Adrenal gland (tissue), 19 donors: ENCODE measurements at places on chromosomes 16 and 17.

GRCh38 chr17:61404913-61405685 is 5.5 kb downstream of the TBX2 start:
- no peak overlapping the region for H3K4me3 ChIP-seq
- peak; percentile 13 for DNase-seq
- H3K27ac ChIP-seq: peak overlapping the region; percentile 81

- no peaks in the 10 kb centered on the region for H3K36me3 ChIP-seq
- H3K27me3 ChIP-seq: no peaks in the 10 kb centered on the region
- DNase-seq: no peak
- no peak overlapping the region for H3K27ac ChIP-seq
- no peaks in the 10 kb centered on the region for H3K4me1 ChIP-seq
- H3K4me3 ChIP-seq: no peak overlapping the region
Measured at GRCh38 chr17:11628374-11628773, 30.1 kb downstream of the DNAH9 start.

DNA sequence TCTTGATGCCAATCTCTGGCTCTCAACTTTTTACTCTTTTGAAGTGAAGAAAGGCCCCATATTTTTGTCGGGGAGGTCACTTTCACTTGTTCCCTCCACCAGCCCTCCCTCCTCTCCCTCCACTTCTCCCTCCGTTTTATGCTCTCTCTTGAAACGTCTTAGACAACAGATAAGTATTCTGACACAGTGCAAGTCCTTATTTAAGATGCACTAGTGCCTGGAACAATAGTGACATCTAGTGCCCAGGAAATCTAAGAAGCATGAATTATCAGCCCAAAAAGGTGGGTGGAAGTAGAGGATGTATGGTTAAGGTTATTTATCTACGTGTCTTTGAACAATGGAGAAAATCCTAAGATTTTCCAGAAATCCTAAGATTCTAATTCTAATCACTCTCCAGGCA is 17.9 kb downstream of the PSME3IP1 start:
- H3K4me1 ChIP-seq: peaks cover 19% of the 10 kb centered on the region
- H3K27ac ChIP-seq: no peak overlapping the region
- H3K4me3 ChIP-seq: no peak overlapping the region
- DNase-seq: no peak

- H3K4me3 ChIP-seq: no peak overlapping the region
- H3K36me3 ChIP-seq: peaks cover 31% of the 10 kb centered on the region
- no peaks in the 10 kb centered on the region for H3K27me3 ChIP-seq
Measured at GRCh38 chr17:56909742-56910508, 3.9 kb downstream of the TRIM25 start.

- H3K4me1 ChIP-seq: peaks cover 12% of the 10 kb centered on the region
- H3K27ac ChIP-seq: no peak overlapping the region
- no peaks in the 10 kb centered on the region for H3K36me3 ChIP-seq
- no peak for DNase-seq
Measured at GRCh38 chr16:56481468-56482122, 30.2 kb downstream of the OGFOD1 start.

DNA sequence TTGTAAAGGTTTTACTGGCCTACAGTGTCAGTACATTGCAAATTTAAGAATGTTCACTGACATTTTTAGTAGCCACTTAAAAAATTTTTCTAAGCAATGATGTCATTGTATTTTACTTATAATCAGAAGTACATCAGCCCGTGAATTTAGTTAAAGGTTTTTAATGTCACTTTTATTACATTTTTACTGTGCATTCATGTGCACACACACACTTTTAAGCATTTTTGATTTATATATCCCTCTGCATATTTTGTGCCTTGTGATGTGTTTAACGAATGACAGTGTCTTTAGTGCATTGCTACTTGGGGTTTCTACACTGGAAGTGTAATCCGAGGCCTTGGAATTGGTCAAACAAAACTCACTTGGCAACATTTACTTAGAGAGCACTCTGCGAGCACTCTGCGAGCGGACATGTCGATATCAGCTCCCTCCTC is 190.4 kb downstream of the WWOX start:
- no peaks in the 10 kb centered on the region for H3K4me1 ChIP-seq
- no peak for DNase-seq
- H3K36me3 ChIP-seq: no peaks in the 10 kb centered on the region
- H3K4me3 ChIP-seq: no peak overlapping the region
- H3K27me3 ChIP-seq: no peaks in the 10 kb centered on the region
- H3K27ac ChIP-seq: no peak overlapping the region

- H3K27ac ChIP-seq: no peak overlapping the region
- no peaks in the 10 kb centered on the region for H3K36me3 ChIP-seq
- no peak overlapping the region for H3K4me3 ChIP-seq
- no peaks in the 10 kb centered on the region for H3K27me3 ChIP-seq
Measured at GRCh38 chr17:40879026-40879425, 6.0 kb downstream of the KRT20 start.

GRCh38 chr16:5916711-5917191 is 819.2 kb upstream of the EEF2KMT start:
- DNase-seq: no peak
- no peaks in the 10 kb centered on the region for H3K36me3 ChIP-seq
- H3K4me1 ChIP-seq: no peaks in the 10 kb centered on the region
- no peak overlapping the region for H3K4me3 ChIP-seq
- no peaks in the 10 kb centered on the region for H3K27me3 ChIP-seq
- no peak overlapping the region for H3K27ac ChIP-seq

DNA sequence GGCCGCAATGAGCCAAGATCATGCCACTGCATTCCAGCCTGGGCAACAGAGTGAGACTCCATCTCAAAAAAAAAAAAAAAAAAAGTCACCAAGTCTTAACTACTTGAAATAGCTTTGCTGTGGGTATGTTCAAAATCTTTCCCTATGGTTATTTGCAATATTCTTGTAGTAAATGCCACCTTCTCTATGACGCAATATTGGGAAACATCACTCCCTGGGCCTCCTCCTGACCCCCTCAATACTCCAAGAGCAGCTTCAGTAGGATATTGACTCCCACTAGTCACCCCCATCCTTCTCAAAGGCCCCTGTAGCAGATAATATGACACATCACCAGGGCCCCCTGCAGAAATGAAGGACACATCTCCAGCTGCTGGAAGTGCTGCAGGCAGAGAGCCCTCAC is 137.8 kb downstream of the AIPL1 start:
- no peaks in the 10 kb centered on the region for H3K4me1 ChIP-seq
- H3K27ac ChIP-seq: no peak overlapping the region
- DNase-seq: no peak

DNA sequence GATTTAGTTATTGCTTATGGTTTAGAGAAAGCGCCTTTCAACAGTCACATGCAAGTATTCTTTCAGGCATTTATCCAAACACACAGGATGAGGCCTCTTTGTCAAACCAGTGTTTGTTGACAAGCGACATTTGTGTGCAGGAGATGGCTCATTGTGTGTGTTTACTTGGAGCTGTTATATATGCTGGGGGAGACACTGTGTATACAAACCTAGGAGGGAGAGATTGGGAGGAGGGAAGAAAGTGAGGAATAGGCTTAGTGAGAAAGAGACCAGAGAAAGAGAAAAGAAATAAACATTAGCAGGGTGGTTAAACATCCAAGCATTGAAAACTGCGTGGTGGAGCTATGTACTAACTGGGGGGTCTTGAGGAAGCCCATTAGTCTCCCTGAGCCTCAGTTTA is 437.6 kb downstream of the MAF start:
- H3K27ac ChIP-seq: no peak overlapping the region
- H3K4me1 ChIP-seq: no peaks in the 10 kb centered on the region
- H3K36me3 ChIP-seq: no peaks in the 10 kb centered on the region
- no peak overlapping the region for H3K4me3 ChIP-seq
- no peaks in the 10 kb centered on the region for H3K27me3 ChIP-seq

GRCh38 chr16:77404775-77405174 is 30.1 kb downstream of the ADAMTS18 start:
- no peaks in the 10 kb centered on the region for H3K36me3 ChIP-seq
- DNase-seq: no peak
- no peak overlapping the region for H3K4me3 ChIP-seq

DNA sequence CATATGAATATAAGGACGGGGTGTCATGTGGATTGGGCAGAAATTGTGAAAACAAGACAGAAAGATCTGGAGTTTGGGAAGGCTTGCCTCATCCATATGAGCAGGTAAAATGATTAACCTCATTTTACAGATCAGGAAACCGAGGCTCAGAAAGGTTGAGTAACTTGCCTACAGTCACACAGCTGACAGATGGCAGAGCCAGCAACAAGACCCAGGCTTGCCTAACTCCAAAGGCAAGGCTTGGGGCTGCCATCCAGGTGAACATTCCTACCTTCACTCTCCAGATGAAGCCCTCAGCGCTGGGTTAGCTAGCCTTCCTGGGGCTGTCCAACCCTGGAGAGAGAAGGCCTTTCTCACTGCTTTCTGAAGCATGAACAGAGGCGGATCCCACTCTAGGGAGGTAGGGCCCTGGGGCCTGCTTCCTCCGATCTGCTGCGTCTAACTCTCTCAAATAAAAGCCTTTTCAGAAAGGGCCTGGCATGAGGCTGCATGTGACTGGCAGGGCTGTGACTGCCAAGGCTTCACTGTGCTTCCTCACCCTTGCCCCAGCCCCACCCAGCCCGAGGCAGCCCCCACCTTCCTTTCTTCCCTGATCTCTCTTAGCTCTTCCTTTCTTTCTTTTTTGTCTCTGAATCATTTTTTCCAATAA is 107.8 kb downstream of the GNAO1 start:
- no peaks in the 10 kb centered on the region for H3K27me3 ChIP-seq
- H3K4me1 ChIP-seq: no peaks in the 10 kb centered on the region
- no peak overlapping the region for H3K27ac ChIP-seq

DNA sequence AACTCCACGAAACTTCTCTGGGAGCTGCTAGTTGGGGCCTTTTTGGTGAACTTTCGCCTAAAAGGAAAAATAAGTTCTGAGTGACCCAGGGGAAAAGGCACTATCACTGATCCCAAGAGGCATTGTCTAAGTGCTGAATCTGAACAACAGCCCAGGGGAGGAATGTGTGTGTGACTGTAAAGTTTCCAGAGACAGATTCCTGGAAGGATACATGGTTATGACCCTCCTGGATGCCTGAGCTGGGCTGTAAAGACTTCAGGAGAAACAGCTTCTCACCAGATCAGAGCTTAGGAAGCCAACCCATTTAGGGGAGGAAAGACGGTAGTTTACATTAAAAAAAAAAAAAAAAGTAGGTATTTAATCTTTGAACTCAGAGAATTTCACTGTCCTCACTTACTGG is 20.2 kb downstream of the HIGD1B start:
- no peak overlapping the region for H3K27ac ChIP-seq
- H3K27me3 ChIP-seq: no peaks in the 10 kb centered on the region
- DNase-seq: no peak
- H3K4me3 ChIP-seq: no peak overlapping the region
- H3K36me3 ChIP-seq: peaks cover 94% of the 10 kb centered on the region

- H3K36me3 ChIP-seq: no peaks in the 10 kb centered on the region
- H3K4me3 ChIP-seq: no peak overlapping the region
- H3K4me1 ChIP-seq: peaks cover 56% of the 10 kb centered on the region
- H3K27me3 ChIP-seq: no peaks in the 10 kb centered on the region
- no peak for DNase-seq
Measured at GRCh38 chr17:50684288-50684611, 23.5 kb downstream of the ANKRD40 start.

- peaks cover 6% of the 10 kb centered on the region for H3K4me1 ChIP-seq
- peak; percentile 94 for DNase-seq
- H3K36me3 ChIP-seq: no peaks in the 10 kb centered on the region
- H3K4me3 ChIP-seq: no peak overlapping the region
Measured at GRCh38 chr17:82838386-82839063, 1.3 kb downstream of the ZNF750 start.

GRCh38 chr17:7711051-7711755 is 6.2 kb downstream of the EFNB3 start:
- no peaks in the 10 kb centered on the region for H3K36me3 ChIP-seq
- DNase-seq: no peak
- no peak overlapping the region for H3K4me3 ChIP-seq
- no peak overlapping the region for H3K27ac ChIP-seq
- peaks cover 20% of the 10 kb centered on the region for H3K27me3 ChIP-seq

DNA sequence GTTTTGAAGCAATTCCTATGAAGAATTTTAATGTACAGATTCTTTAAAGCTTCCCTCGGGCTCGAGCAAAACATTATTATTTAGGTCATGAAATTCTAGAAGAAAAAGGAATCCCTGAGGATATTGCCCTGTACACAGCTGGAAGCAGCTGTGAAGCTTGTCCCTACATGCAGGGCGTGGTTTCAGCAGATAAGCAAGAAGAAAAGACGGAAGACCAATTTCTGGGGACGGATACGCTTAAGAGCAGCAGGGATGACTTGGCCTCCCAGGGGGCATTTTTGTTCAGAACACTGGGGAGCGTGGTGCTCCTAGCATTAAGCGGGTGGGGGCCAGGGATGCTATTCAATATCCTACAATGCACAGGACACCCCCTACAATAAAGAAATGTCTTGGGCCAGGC is 34.3 kb downstream of the LITAF start:
- H3K4me1 ChIP-seq: no peaks in the 10 kb centered on the region
- H3K4me3 ChIP-seq: no peak overlapping the region
- DNase-seq: no peak
- H3K36me3 ChIP-seq: no peaks in the 10 kb centered on the region
- H3K27ac ChIP-seq: peak overlapping the region; percentile 31

DNA sequence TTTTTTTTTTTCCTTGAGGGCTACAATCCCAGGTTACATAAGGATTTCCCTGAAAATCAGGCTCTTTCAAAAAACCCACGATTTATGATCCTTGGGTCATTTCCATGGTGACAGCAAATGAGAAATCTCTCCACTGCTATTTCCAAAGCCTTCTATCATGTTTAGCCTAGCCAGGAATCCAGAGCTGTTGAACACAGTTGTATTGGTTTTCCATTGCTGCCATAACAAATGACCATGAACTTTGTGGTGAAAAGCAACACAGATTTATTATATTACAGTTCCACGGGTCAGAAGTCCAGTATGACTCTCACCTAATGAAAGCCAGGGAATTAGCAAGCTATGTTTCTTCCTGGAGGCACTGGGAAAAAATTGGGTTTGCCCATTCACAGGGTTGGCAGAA is 106.6 kb downstream of the MAF start:
- no peaks in the 10 kb centered on the region for H3K27me3 ChIP-seq
- no peak overlapping the region for H3K4me3 ChIP-seq
- H3K4me1 ChIP-seq: peaks cover 6% of the 10 kb centered on the region
- H3K27ac ChIP-seq: no peak overlapping the region

DNA sequence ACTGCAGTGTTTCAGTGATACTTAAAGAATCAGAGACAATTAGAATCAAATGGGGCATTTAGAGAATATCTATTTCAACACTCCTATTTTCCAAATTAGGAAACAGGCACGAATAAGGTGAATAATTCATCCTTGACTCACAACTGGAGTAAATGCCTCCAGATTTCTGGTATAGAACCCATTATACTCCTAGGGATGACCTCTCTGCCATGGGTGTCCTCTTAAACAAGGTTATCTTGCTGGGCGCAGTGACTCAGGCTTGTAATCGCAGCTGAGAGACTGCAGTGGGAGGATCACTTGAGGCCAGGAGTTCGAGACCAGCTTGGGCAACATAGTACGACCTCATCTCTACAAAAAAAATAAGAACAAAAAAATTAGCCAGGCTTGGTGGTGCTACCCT is 139.8 kb upstream of the ELAC2 start:
- DNase-seq: no peak
- H3K4me3 ChIP-seq: no peak overlapping the region
- H3K27me3 ChIP-seq: no peaks in the 10 kb centered on the region
- no peak overlapping the region for H3K27ac ChIP-seq

GRCh38 chr17:31582151-31582907 is 190.9 kb downstream of the RAB11FIP4 start:
- H3K27ac ChIP-seq: peak overlapping the region; percentile 79
- H3K36me3 ChIP-seq: no peaks in the 10 kb centered on the region
- peaks cover 56% of the 10 kb centered on the region for H3K4me1 ChIP-seq
- H3K4me3 ChIP-seq: no peak overlapping the region
